ENCODE measurements at places on chromosomes 13 and 19.

DNA sequence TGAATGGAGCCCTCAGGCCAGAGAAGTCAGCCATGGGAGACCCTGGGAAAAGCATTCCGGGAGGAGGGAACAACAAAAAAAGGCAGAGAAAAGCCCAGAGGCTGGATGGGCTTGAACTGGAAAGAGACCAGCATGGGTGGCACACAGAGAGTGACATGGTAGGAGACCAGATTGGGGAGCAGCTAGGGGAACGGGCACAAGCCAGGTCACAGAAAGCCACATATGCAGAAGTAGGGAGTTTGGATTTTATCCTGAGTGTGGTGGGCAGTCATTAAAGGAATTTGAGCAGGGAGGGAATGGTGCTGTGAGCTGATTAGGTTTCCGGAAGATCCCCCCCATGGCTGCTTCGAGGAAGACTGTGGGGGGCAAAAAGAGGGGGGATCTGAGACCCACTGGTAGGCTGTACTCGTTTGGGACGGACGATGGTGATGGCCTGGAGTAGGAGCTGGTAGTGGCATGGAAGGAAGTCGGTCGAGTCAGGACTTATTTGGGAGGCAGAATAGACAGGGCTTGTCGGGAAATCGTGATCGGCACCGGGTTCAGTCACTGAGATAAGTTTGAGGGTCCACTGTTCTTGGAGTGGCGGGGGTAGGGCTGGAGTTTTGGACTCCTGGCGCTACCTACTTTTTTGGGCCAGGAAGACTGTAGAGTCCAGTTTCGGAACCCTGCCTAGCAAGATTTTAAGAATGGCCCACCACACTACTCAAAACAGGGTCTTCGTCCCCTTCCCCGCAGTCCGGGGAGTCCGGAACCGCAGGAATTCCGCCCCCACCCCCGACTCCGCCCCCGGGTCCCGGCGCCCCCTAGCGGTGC is 949 bp downstream of the SERTAD1 start:
- DNase-seq, result no peak

GRCh38 chr13:32150794-32151193 is 119.2 kb downstream of the FRY start:
- DNase-seq, result no peak

- no peak for DNase-seq
Observed at GRCh38 chr19:48495396-48495795, 16.2 kb downstream of the LMTK3 start.

DNA sequence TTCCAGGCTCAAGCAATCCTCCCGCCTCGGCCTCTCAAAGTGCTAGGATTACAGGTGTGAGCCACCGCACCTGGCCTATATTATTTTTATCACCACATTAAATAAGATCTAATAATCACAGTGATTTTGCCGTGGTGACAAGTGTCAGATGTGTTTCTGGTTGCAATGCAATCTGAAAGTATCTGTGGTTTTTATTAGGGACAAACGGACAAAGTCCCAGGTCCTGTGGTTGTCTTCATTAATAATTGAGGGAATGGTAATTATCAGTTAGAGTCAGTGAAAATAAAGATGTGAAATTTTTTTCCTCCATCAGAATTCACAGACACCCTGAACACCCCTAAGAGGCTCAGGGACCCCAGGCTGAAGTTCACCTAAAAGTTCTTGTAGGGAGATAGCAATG is 1.3 kb upstream of the TICAM1 start:
- DNase-seq, result no peak

GRCh38 chr13:102686024-102686423 is 8.8 kb downstream of the METTL21C start:
- DNase-seq, result no peak

DNA sequence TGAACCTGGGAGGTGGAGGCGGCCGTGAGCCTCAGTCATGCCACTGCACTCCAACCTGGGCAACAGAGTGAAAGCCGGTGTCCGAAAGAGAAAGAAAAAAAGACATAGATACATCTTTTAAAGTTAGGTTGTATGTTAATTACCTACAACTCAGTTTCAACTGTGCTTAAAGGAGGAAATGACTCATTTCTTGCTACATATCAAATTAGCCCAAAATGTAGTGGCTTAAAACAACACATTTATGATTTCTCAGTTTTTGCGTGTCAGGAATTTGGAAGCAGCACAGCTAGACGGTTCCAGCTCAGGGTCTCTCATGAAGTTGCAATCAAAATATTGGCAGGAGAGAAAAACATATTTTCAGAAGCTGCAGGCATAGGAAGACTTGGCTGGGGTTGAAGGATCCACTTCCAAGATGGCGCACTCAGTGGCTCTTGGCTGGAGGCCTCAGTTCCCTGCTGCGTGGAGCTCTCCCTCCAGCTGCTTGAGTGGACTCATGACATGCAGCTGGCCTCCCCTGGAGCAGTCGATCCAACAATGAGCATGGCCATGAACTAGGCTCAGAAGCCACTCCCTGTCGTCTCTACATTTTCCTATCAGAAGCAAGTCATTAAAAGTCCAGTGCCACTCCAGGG is 7.1 kb downstream of the LDLR start:
- no peak for DNase-seq

GRCh38 chr13:49836516-49836915 is 44.0 kb upstream of the KPNA3 start:
- no peak for DNase-seq

- DNase-seq, result no peak
Observed at GRCh38 chr13:77919246-77919920, 752 bp upstream of the EDNRB start.

- DNase-seq, result no peak
Observed at GRCh38 chr13:64441740-64442139, 2788.4 kb downstream of the PCDH9 start.

DNA sequence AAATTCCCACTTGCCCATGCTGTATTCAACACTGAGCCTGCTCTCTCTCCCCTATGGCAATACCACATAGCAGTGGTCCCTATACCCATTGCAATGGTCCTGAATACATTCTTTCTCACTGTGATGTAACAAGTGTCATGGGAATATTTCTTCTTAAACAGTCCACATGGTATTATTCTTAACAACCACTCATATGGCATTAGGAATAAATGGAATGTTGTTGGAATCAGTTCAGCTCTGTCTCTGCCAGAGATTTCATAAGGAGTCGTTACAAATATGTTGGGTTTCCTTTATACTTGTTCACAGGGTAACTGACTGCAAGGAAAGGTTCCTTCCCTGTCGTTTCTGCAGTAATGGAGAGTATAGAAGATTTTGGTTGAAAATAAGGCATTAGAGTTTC is 128.3 kb upstream of the SPATA13 start:
- no peak for DNase-seq

DNA sequence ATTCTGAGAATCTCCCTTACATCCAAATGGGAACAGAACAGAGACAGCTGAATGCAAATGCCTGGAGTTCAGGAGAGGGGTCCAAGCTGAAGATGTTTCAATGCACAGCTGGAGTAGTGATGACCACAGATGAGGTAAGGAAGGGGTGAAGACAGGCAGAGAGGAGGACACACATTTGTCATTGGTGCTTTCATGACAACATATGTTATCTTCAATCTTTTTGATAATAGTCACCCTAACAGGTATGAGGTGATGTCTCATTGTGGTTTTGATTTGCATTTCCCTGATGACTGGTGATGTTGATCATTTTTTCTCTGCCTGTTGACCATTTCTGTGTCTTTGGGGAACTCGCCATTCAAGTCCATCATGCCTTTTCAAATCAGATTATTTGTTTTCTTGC is 19.2 kb downstream of the SIGLEC7 start:
- DNase-seq, result no peak

DNA sequence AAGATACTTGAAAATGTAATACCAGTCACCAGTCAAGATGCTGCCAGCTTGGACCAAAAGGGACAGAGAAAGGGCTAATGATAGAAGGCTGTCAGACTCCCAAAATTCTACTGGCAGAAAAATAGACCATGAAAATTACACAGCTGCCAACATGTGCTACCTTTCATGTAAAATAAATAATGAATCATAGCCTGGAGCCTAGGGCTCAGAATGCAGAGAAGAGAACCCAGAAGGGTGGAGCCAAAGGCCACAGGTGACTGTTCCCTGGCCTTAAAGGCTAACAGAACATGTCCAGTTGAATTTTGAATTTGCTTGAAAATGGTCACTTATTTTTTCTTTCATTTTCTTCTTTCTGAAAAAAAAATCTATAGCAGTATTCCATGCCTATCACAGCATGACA is 1827.0 kb upstream of the MIR17HG start:
- no peak for DNase-seq

DNA sequence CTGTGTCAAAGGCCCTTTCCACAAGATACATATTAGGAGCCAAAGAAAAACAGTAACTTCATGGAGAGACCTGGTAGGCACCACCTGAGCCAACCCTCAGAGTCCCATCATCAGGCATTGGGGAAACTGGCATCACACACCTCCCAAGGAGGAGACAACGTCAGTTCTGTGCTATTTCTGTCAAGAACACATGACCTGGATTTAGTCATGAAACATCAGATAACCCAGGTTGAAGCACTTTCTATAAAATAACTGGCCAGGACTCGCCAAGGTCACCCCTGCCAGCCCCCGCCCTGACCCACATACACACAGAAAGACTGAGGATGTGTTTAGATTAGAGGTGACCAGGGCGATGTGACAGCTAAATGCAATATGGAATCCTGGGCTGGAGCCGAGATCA is 35.6 kb downstream of the COL4A1 start:
- DNase-seq, result no peak

GRCh38 chr13:113820813-113821651 is 42.8 kb downstream of the GAS6 start:
- peak; percentile 10 for DNase-seq

DNA sequence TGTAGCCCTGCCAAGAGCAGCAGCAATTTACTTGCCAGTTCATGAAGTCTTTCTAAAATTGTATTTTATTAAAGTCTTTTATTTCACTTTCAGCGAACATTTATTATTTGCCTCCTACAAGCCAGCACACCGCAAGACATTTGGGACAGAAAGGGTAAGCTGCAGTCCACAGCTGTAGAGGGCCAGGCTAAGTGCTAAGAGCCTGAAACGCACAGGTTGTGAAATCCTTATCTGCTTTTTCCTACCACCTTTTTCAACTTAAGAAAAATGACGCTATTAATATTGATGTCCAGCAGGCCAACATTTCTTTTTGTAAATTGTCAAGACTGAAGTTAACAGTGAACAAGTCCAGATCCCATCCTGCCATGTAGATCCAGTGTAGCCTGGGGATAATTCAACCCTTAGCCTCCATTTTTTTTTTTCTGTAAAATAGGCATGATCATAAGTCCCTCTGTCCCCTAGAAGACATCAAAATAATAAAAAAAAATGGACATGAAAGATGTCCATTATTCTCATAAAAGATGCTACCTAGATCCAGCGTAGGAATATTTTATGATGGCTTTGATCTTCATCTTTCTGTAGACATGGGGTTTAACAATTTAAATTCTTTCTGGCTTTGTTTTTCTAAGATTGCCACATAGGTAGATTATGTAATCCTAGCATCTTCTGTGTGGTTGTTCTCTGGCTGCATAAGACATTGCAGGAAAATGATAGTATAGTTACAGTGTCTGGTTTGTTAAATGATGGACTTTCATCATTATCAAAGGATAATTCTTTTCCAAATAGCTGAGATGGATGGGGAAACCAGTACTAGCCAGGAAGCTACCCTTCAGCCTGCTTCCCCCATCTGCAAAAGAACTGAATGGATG is 128.4 kb downstream of the SHISA2 start:
- DNase-seq, result no peak

GRCh38 chr13:99659866-99660554 is 158.7 kb downstream of the TM9SF2 start:
- no peak for DNase-seq

Data from cerebellar nuclear complex (tissue), 1 donor.